ENCODE measurements at places on chromosomes 1 and 21. TPM values are rescaled to one million over a fixed set of nuclear protein-coding genes. Genes with fewer than 3 reads are reported as not detected.

SPATA45 gene
- total RNA-seq = not detected

ASCL5 gene
- total RNA-seq = not detected

CFHR3 gene
- 0.22 TPM for total RNA-seq

ANKRD65 gene
- 3.2 TPM for total RNA-seq

FAM72B gene
- total RNA-seq = 0.42 TPM

AIRE gene
- not detected for total RNA-seq

HCN3 gene
- 1.5 TPM for total RNA-seq

DNA sequence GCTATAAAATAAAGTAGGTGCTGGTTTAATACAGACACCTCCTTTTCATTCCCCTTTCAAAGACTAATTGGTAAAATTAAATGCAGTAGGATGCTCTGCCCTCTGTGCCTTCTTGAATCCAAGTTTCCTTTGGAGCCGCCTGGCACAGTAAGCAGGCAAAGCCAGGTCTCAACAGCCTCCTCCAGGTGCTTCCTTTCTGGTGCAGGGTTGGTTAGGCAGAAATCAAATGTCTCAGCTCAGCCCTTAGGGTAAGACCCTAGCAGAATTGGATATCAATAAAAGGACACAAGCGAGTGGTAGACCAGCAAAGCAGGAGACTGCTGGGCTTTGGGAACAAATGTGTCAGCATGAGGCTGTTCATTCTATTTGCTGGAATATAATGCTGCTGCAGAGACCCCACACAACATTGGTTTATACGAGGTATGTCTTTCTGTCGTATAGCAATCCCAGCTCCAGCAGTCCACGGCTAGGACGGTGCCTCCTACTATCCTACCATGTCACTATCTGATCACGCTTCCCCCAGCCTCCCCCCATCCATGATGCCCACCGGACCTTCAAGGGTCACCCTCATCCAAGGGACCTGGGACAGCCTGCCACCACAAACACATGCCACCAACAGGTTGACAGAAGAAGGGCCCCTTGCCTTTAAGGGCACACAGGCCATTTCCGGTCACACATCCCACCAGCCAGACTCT is 58.4 kb downstream of the CAPN2 start:
- DNase-seq = no peak

DNA sequence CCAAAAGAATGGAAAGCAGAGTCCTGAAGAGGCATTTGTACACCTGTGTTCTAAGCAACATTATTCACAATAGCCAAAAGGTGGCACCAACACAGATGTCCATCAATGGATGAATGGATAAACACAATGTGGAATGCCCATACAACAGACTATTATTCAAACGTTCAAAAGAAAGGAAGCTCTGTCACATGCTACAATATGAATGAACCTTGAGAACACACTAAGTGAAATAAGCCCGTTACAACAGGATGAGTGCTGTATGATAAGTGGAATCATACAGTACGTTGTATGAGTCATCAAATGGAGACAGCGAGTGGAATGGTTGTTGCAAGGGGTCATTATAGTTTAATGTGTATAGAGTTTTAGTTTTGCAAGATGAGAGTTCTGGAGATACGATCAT is 80.1 kb downstream of the SH3BGR start:
- no peak for DNase-seq

DNA sequence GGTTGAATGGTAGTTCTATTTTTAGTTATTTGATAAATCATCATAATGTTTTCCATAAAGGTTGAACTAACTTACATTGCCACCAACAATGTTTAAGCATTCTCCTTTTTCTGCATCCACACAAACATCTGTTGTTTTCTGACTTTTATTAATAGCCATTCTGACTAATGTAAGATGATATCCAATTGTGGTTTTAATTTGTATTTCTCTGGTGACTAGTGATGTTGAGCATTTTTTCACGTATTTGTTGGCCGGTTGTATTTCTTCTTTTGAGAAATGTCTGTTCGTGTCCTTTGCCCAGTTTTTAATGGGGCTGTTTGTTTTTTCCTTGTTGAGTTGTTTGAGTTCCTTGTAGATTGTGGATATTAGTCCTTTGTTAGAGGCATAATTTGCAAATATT is 24.6 kb upstream of the SLC35F3 start:
- no peak for DNase-seq

DNA sequence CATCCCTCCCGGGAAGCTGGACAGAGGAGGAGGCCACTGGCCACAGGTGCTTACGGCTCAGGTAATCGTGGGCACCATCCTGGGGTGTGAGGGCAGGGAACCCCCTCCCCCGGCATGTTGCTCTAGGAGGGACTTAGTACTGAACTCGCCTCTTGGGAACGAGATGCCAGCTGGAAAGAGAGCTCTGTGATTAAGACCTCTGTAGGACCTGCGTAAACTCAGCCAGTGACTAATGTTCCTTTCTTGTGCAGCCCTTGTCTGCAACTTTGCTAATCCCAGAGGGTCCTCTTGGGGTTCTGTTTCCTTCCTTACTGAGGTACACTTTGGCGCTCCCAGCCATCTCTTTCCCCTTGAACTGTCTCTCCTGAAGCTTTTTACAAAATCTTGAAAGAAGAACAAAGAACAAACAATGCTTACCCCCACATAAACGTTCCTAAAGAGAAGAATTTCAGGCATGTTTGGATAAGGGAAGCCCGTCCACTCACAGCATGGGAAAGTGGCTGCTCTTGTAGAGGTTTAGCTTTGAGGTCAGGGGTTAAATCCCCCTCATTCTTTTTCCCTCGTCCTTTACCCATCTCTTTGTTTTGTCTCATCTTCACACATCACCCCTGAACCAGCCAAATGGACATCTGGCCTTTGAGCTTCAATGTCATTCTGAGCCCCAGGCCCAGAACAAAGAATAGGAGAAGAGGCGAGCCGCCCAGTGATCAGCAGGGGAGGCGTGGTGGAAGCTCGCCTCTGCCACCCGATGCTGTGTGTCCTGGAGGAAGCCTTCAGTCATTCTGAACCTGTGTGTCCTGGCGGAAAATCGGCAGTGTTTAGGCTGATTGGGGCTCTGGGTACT is 37.4 kb downstream of the CITED4 start:
- DNase-seq = no peak

DNA sequence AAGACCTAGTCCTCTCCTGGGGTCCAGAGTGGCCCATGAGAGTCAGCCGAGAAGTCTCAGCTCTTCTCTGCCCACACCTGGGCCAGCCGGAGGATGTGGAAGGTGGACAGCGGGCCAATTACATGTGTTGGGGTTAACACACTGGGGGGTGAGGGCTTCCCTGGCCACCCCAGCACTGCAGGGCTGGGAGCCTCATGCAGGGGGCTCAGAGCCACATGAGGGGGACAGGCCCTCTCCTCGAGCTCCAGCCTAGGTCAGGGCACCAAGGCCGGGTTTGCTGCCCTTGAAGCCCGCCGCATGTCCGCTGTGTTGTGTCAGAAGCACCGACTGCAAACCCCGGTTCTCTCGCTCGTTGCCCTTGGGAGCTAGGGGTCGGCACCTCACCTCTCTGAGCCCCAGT is 30.5 kb downstream of the LHX4 start:
- DNase-seq = no peak

GRCh38 chr1:245444147-245444828 is 289.5 kb downstream of the KIF26B start:
- no peak for DNase-seq

GRCh38 chr21:39095681-39096080 is 87.6 kb downstream of the PSMG1 start:
- DNase-seq = no peak

DNA sequence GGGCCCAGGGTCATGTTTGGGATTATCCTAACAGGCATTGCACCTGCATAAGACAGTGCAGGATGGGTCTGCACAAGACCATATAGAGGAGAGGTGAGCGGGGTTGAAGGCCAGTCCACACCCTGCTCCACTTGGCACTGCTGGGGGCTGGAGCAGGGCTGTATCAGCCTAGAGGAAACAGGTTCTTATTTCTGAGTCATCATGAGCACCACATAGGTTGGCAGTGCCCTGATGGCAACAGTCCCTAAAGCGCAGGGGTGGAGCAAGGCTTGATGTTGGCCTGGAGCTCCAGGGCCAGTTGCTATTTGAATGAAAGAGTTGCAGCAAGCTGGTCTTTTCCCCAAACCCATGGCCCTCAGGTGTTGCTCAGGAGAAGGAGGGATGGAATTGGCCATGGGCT is 29.8 kb upstream of the BMP8B start:
- no peak for DNase-seq

GRCh38 chr1:183051546-183051945 is 28.3 kb downstream of the LAMC1 start:
- DNase-seq = no peak

Measured in thyroid gland (tissue), 4 donors.